Natural killer cell (primary cell): ENCODE measurements at places on chromosomes 7 and 10.

DNA sequence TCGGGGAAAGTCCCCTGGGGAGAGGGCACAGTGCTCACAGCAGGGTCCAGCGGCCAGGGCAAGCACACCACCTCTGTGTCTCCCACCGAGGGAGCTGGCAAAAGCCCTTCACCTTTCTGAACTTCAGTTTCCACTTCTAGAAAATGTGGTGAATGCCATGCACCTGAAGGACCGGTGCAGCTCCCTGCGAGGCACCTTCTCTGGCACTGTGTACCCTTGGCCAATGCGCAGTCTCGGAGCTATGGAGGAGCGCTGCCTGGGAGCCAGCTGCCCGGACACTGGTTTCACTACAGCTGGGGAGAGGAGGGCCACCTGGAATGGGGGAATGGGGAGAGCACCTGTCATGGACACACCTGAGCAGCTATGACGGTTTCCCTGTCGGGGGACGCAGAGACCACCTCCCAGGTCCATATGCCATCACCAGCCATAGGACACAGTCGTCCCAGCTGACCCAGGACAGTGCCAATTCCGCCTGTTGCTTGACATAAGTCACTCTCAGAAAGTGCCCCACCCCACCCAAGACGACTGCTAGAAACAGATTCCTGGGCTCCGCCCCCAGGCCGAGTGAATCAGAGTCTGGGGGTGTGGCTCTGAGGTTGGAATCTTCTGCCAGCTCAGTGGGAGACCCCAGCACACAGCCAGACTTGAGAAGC, 16.8 kb downstream of the RASGEF1A start:
- DNase-seq, result no peak
- no peaks in the 10 kb centered on the region for H3K27me3 ChIP-seq
- H3K36me3 ChIP-seq, result no peaks in the 10 kb centered on the region

DNA sequence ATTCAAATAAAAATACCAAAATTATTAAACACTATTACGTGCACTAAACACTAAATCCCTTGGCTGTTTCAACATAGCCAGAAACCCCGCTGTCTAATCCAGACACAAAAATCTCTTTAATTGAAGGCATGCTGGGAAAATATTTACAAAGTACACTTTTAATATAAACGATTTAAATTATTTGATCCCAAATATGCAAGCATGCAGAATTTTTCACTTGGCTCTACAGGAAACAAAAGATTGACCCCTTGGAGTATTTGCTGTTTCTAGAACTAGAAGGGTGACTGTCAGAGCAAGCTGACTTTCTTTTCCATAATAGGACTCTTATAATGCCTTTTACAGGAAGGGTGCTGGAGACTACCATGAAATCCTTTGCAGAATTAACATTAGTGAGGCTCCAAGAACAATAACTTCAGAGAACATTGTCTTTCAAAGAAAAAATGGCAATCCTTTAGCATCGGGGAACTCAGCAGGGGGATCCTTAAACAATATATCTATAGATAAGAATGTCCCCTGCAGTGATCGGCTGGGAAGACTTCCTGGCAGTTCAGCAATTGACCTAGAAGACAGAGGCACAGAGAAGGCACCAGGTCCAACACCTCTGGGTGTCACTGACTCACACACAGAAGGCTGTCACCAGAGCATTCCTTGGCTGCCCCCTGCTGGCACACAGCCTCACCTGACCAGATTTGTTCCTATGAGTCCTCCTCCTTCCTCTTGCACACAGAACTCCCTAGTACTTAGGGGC, 55.8 kb upstream of the MRLN start:
- H3K27ac ChIP-seq, result no peak overlapping the region
- H3K4me3 ChIP-seq, result no peak overlapping the region
- peak; percentile 61 for DNase-seq
- H3K4me1 ChIP-seq, result no peaks in the 10 kb centered on the region

DNA sequence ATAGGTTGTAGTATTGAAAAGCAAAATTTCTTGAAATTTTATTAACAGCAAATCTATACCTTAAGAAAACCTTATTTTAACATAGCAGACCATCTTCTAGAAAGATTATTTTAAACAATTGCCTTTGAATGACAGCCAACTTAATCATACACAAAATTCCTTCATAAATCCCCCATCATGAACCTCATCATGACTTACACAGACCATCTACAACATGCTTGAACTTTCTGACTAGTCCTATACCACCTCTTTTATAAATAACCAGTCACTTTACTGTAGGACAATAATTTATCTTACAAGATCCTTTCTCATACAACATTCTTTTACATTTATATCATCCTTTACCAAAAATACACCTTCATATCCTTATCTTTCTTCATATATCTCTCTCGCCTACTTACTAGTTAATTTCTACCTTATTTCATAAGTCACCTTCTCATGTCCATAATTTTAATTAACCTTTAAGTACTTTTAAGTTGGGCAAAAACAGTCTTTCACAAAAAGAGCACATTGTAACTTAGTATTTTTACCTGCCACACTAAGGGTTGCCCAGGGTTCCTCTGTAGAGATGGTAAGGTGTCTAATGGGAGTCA, 16.6 kb upstream of the PTN start:
- no peaks in the 10 kb centered on the region for H3K36me3 ChIP-seq
- H3K27me3 ChIP-seq, result no peaks in the 10 kb centered on the region
- no peak for DNase-seq
- no peak overlapping the region for H3K27ac ChIP-seq

DNA sequence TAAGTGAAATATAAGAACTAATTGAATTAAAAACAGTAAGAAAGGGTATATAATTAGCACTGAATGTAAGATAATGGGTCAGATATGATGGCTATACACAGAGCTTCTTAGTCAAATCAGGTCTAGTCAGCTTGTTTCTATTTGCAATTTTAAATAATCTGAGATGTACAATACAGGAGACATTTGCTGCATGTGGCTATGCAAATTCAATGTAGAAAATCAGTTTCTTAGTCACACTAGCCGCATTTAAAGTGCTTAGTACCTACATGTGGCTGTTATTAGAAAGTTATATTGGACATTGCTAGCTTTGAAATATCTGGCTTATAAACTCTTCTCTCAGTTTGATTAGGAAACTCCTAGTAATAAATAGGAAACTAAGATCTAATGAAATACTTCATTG, 25.3 kb downstream of the CCDC7 start:
- H3K27ac ChIP-seq, result no peak overlapping the region
- H3K36me3 ChIP-seq, result peaks cover 23% of the 10 kb centered on the region
- H3K4me1 ChIP-seq, result no peaks in the 10 kb centered on the region
- H3K27me3 ChIP-seq, result no peaks in the 10 kb centered on the region
- no peak overlapping the region for H3K4me3 ChIP-seq

- no peak overlapping the region for H3K27ac ChIP-seq
- peaks cover 17% of the 10 kb centered on the region for H3K4me1 ChIP-seq
- H3K4me3 ChIP-seq, result no peak overlapping the region
- DNase-seq, result no peak
Observed at GRCh38 chr10:48523820-48524758, 80.8 kb downstream of the ARHGAP22 start.

- no peaks in the 10 kb centered on the region for H3K4me1 ChIP-seq
- H3K36me3 ChIP-seq, result no peaks in the 10 kb centered on the region
- H3K4me3 ChIP-seq, result no peak overlapping the region
- no peak for DNase-seq
Observed at GRCh38 chr7:147498081-147498480, 1092.5 kb upstream of the C7orf33 start.

GRCh38 chr7:47622946-47623640, 41.2 kb upstream of the TNS3 start:
- peaks cover 14% of the 10 kb centered on the region for H3K4me1 ChIP-seq
- H3K27ac ChIP-seq, result no peak overlapping the region
- no peak for DNase-seq

DNA sequence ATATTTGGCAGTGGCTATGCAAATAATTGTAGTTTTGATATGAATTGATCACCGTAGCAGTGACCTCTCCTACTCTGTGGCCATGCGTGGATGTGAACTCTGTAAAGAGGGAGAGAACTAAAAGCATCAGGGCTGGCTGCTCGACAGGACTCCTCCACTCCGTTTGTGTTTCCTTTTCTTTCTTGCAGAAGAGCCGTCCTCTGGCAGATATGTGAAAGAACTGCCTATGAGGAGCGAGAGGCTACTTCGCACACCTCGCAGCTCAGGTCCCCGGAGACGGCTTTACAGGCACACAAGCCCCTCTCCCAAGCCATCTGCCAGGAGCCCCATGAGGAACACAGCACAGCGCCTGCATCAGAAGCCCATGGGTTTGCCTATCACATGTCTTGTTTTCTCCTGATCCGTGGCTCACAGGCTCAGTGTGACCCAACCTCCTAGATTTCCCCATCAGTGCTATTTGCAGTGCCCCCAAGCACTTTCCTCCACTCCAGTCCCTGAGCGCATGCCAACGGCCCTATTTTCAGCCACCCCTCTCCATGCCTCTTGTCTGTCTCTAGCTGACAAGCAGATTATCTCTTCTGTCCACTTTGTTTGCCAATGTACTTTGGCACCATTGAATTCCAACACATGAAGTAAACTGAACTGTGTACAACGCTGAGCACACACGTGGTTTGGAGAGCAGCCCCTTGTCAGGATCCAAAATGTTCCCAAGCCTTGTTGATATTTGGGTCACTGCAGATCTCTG, 164.3 kb upstream of the AKR1E2 start:
- H3K4me3 ChIP-seq, result no peak overlapping the region
- no peaks in the 10 kb centered on the region for H3K36me3 ChIP-seq
- no peaks in the 10 kb centered on the region for H3K27me3 ChIP-seq
- H3K27ac ChIP-seq, result no peak overlapping the region
- no peaks in the 10 kb centered on the region for H3K4me1 ChIP-seq

DNA sequence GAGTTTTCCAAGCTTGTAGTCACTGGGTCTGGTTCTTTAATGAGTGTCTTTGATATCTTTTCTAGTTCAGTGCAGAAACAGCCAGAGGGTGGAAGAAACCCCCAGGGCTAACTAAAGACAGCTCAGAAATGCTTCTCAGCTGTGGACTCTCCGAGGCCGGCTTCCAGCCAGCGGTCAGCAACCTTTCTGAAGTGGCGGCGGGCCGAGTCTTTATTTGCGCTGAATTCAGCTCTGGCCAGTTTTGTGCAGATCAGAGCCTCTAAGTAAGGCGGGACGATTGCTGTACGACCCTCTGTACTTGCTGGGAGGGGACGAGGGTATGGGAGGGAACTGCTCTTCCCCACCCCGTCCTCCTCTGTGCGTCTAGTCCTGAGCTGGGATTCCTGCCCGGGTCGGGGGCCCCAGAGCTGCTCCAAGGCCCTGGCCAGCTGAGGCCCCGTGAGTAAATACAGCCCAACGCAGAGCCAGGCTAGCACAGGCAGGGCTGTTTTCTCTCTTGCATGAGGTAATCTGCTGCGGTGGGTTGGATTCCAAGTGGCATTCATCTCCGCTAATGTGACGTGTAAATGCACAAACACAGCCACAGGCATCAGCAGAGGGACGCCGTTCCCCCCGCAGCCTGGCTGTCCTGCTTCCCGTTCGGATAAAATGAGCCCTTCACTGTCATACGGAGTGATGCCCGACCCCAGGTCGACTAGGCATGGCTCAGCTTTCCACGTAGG, 159.8 kb downstream of the PIP4K2A start:
- H3K27ac ChIP-seq, result no peak overlapping the region
- DNase-seq, result no peak
- H3K4me1 ChIP-seq, result peaks cover 6% of the 10 kb centered on the region
- H3K36me3 ChIP-seq, result peaks cover 57% of the 10 kb centered on the region
- no peak overlapping the region for H3K4me3 ChIP-seq

DNA sequence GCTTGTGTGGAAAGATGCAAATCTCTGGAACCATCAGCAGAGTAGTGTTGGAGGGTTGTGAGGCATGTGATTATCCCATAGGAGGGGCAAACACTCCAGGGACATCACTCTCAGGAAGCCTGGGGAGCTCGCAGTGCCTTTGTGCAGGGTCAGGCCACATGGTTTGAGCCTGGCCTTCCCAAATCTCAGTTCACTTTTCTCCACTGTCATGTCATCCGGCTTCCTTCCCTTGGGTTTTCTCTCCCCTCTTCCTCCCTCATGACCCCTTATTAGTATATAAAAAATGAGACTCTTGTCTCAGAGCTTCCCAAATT, 20.4 kb downstream of the TSPAN14 start:
- no peak overlapping the region for H3K4me3 ChIP-seq
- DNase-seq, result no peak
- no peaks in the 10 kb centered on the region for H3K27me3 ChIP-seq
- peaks cover 28% of the 10 kb centered on the region for H3K36me3 ChIP-seq
- peaks cover 71% of the 10 kb centered on the region for H3K4me1 ChIP-seq
- H3K27ac ChIP-seq, result peak overlapping the region; percentile 50

DNA sequence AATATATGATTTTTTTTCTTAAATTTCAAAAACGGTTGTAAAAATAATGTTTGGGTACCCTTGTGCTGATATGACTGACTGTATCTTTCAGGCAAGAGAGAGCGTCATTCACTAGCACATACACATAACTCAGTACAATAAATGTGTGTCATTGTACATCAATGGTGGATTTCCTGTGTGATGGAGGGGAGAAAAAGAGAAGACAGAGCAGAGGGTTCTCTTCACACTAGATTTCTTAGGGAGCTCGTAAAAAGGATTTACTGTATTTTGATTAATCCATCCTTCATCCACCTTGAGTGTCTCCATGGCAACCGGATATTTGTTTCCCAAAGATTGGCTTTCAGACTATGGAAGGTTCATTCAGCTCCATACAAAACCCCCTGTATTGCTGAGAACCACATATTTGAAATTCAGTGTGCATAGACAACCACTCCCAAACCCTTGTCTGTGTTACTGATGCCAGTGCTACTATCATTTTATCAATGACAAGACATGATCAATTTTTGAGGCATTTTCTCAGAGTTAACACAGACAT, 150.6 kb downstream of the AKR1D1 start:
- no peak overlapping the region for H3K27ac ChIP-seq
- no peaks in the 10 kb centered on the region for H3K27me3 ChIP-seq
- no peaks in the 10 kb centered on the region for H3K4me1 ChIP-seq
- H3K4me3 ChIP-seq, result no peak overlapping the region
- no peak for DNase-seq
- no peaks in the 10 kb centered on the region for H3K36me3 ChIP-seq

- no peaks in the 10 kb centered on the region for H3K4me1 ChIP-seq
- H3K27me3 ChIP-seq, result no peaks in the 10 kb centered on the region
- no peaks in the 10 kb centered on the region for H3K36me3 ChIP-seq
- no peak overlapping the region for H3K4me3 ChIP-seq
- no peak overlapping the region for H3K27ac ChIP-seq
- no peak for DNase-seq
Observed at GRCh38 chr7:3732395-3733005, 431.4 kb downstream of the SDK1 start.

- DNase-seq, result no peak
- no peaks in the 10 kb centered on the region for H3K27me3 ChIP-seq
- H3K4me1 ChIP-seq, result no peaks in the 10 kb centered on the region
- no peaks in the 10 kb centered on the region for H3K36me3 ChIP-seq
Observed at GRCh38 chr7:33766405-33766804, 138.9 kb upstream of the BMPER start.

- no peak overlapping the region for H3K27ac ChIP-seq
- H3K27me3 ChIP-seq, result no peaks in the 10 kb centered on the region
- no peaks in the 10 kb centered on the region for H3K36me3 ChIP-seq
- H3K4me1 ChIP-seq, result no peaks in the 10 kb centered on the region
- no peak for DNase-seq
Observed at GRCh38 chr7:70215491-70215890, 617.2 kb downstream of the AUTS2 start.
